CD4-positive, alpha-beta T cell treated with Interleukin-2 at 100 ng/mL for 4 hours (primary cell): ENCODE measurements at places on chromosomes 5 and 9.

DNA sequence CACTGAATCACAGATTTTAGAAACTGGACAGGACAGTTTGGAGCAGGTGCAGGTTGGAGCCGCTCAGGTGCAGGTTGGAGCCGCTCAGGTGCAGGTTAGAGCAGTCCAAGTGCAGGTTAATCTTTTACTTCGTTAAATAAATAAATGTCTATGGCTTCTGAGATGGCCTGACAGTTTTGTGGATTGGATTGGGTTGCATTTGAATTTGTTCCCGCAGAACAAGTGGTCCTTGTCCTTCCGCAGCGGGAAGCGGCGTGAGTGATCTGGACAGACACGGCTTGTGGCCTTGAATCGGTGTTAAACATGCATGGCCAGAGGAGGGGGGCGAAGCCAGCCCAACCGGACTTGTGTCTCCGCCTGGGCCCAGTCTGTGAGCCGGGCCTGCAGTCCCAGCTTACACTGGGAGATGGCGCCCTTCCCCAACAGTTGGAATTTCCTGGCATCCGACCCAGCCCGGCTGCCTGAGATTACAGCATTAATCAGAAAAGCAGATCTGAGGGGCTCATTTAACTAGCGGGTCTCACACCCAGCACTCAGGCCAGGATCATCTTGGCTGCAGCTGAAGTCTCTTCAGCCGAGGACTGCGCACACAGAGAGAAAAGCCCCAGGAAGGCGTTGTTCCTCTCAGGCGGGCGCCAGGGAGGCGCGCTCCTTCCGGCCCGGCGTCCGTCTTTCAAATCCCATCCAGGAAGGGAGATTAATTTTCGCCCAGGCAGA, 1.5 kb upstream of the OLFM1 start:
- no peak for DNase-seq

DNA sequence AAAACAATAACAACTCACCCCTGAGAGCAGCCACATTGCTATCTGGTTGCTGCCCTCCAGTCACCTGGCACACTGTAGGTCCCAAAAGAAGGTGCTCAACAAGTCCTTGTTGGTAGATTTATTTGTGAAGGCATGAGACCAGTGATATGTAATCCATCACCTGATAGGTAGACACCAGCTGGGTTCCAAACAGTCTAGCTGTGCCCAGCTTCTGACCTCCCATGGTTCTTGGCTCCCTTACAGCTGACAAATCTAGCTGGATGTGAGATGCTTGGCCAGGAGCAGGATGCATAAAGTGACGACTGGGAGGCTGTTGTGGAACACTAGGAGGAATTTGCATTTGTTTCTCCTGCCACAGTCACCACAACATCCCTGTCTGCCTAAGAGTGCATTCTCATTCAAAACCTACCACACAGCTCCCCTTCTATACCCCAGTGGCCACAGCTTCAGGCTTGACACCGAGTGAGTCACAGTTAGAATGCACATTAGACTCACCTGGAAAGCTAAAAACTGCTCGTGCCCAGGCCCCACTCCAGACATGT, 7.8 kb upstream of the VLDLR start:
- DNase-seq: no peak

DNA sequence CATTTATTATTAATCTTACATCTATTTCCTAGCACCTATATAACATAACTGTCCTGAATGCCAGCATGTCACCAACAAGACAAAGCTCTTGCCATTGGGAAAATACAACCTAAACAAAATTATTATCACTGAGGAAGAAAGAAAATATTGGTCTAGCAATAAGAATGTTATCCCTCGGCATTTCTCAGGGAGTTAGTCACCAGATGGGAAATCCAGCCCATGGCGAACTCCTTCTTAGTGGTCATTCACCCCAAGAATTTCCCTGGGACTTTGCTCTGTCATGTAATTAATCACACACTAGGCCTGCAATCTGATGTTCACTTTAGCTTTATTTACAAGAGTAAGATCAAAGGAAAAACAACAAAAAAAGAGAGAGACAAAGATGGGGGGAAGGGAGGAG, 56.1 kb upstream of the TAS2R1 start:
- DNase-seq: no peak

GRCh38 chr9:137685035-137685740, 66.4 kb downstream of the EHMT1 start:
- no peak for DNase-seq

DNA sequence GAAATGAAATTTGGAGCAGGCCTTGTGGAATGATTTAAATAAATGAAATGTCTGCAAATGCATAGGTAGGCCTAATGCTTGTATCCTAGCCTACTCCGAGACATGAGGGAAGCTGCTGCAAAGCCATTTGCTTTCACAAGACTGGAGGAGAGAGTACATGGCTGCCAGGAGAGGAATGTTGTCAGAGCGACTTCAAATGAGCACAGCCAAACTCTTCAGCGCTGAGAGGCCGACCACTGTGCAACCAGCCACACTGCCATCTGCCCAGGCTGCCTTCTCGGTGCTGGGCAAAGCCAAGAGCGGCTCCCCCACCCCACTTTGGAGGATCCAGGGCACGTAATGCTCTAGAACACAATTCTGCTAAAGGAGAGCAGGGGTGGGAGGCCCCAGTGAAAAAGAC, 122.6 kb downstream of the RASEF start:
- DNase-seq: no peak

DNA sequence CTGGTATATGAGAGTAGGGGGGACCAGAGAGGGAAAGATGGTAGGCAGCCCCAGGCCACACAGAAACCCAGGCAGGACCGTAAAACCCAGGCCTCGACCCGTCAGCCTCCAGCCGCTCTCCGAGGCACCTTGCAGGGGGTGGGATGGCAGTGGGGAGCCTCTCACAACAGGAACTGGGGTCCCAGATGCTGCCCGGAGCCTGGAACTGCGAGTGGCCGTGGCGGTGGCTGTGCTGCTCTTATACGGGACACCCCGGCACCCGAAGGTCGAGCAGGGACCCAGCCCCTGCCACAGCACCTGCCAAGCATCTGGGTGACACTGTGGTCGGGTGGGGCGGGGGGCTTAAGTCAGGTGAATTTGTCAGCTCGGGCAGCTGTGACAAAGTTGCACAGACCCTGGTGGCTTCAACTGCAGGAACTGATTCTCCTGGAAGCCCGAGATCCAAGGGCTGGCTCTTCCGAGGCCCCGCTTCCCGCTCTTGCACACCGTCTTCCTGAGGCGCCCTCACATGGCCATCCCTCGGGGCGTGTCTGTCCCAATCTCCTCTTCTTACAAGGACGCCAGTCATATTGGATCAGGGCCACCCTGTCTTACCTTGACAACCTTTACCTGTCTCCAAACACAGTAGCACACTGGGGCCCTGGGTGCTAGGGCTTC, 47.6 kb upstream of the EGFL7 start:
- DNase-seq: no peak

- DNase-seq: no peak
Observed at GRCh38 chr9:98609646-98610045, 99.1 kb downstream of the GABBR2 start.

- no peak for DNase-seq
Observed at GRCh38 chr9:69750085-69750484, 9.7 kb downstream of the PTAR1 start.

DNA sequence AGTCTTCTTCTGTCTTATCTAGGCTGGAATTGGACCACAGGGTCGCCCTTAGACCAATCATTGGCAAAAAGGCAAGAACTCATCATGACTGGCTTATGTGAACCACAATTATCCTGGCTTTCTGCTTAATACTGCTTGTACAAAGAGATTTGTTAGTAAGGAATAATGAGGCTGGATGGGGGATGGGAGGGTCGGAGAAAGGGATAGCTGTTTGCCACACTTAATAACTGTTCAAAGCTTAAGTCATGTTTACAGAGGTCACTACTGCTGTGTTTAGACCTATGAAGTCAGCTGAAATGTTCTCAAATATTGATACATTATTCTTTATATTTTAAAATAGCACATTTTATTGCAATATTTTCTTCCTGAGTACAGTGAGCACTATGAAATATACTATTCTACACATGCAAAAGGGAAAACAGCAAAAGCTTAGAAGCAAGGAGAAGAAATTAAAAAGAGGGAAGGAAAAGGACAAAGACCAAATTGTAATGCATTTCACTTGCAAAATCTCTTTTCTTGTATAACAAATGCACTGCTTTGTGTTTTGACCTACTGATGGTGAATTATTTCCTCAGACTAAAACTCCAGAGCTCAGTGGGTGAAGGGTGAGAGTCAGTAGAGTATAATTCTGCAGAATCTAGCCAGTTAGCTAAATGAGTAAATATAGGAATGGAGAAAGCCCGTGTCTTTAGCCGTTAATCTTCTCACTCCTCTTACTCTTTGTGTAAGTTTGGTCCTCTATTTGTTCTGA, 404.9 kb upstream of the ZNF608 start:
- DNase-seq: no peak

DNA sequence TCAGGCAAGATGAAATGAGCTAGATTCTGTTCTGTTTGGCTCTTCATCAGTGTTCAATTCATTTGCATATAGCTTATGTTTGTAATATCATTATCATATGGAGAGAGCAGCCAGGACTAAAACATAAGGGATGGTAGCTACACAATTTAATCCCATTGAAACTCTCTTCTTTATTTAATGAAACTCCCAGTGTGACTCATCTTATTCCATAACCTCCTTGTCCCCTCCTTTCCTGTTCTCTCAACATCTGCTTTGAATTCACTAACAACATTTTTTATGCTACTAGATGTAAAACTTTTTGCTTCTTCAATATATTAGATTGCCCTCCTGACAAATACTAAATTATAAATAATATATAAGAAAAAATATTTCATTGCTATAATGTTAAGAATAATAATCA, 1823.4 kb downstream of the MAT2B start:
- DNase-seq: no peak

DNA sequence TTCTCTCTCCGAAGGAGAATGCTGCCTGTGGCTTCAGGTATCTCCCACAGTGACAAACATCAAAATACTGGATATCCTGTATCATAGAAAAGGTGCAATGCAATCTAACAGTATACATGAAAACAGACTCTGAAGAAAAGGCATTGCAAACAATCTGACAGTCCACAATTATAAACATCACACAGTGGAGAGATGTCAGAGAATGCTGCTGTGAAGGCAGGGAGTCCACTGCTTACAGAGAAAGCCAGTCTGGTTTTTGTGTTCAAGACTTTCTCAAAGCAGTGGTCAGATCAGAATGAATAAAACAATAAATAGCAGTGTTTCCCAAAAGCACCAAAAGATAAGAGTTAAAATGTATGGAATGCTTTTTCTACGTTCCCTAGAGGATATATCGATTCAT, 28.7 kb downstream of the TTC23L start:
- no peak for DNase-seq

DNA sequence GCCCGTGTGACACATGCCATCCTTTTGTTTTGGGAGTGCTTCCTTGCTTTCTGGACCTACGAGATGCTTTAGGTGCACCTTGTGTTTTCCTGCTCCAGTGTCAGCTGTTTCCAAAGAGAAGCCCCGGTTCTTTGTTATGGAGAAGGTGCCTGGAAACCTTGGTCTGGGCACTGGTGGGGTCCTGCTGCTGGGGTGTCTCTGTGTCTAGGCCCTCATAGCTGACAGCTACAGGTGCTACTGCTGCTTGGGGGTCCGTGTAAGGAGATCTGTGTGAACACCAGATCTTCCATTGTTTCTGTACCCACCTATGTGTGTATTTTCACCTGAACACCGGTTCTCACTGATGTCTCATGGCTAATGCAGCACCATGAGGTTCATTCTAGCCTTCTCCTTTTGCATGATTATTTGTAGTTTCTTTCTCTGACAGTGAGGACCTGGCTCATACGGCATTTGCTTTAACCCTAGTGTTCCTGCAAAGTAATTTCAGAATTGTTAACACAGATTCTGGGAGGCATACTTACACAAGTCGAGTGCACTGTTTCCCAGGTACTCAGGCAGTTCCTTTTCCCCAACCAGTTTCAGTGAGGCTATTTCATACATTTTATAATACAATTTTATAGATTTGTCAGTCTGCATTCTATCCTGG, 13.2 kb upstream of the FAM120AOS start:
- no peak for DNase-seq

DNA sequence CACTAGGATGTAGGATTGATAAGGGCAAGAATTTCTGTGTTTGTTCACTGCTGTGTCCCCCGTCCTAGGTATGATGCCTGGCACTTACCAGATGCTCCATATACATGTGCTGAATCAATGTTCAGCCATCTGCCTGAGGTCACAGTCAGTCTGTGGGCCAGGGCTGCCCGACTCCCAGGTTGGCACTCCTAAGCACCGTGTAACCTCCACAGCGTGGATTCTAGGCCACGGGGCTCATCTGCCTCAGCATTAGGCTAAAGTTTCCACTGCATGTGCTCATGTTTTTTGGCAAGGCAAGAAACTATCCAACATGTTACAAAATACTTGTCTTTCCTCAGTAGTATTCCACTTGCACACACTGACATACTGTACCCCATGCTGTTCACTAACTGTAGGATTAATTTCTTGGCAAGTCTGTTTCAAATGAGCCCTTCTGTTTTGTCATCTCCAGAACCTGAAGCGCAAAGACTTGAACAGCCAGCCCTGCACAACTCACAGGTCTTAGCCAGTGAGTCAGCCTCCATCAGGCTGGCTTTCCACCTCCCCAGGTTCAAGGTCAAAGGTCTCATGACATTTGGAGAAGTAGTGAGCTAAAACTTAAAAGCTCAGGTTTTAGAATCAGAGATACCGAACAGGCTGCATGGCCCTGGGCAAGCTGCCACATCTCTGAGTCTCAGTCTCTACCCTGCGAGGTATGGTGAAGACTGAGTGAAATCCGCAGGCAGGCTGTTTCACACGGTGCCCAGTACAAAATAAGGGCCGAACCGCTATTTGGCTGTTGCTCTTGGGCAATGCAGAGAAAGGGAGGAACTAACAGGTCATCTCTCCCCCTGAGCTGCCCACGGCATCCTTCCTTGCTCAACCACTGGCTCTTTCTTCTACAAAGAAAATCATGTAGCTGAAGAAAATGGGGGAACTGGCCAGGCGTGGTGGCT, 7.2 kb downstream of the TOR1A start:
- DNase-seq: no peak

GRCh38 chr5:178476972-178477754, 113.0 kb downstream of the COL23A1 start:
- DNase-seq: no peak

- no peak for DNase-seq
Observed at GRCh38 chr5:124365361-124365801, 381.1 kb downstream of the ZNF608 start.

- no peak for DNase-seq
Observed at GRCh38 chr5:32390819-32391591, 53.5 kb downstream of the ZFR start.

GRCh38 chr5:126309860-126310259, 113.3 kb upstream of the GRAMD2B start:
- DNase-seq: no peak

DNA sequence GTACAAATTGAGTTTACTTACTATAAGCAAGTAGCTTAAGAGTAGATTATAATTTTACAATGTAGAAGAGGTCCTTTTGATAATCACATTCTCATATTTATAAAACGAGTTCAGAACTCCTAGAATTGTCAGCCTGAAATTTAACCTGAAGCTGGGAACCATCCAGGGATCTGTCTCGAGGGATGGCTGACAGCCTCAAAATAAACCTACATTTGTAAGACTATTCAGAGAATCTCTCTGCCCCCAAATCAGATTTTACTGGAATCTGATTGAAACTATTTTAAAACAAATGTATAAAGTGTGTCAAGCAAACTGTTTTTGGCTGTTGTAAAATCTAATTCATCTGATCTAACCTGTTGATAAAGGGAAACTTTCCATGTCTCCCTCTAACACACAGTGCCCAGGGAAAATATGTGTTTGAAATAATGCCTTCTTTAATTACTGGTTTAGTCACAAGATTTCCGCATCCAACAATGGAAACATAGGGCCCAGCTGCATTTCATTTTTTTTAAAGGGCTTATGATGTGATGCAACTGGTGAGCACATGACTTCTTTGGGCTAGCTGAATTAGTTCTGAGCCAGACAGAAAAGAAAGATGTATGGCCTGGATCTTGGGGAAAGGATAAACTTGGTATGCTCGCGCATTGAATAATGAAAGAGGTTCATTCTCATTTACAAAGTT, 30.3 kb downstream of the SLC25A46 start:
- no peak for DNase-seq
